ENCODE measurements at places on chromosomes 13 and 19. TPM values are rescaled to one million over a fixed set of nuclear protein-coding genes. Genes with fewer than 3 reads are reported as not detected.
A peak's percentile ranks its signal among the peaks of the same experiment; 100 is the strongest.

GRCh38 chr13:50359041-50359367 lies 343.8 kb downstream of the KCNRG start:
- no peak for DNase-seq

DNA sequence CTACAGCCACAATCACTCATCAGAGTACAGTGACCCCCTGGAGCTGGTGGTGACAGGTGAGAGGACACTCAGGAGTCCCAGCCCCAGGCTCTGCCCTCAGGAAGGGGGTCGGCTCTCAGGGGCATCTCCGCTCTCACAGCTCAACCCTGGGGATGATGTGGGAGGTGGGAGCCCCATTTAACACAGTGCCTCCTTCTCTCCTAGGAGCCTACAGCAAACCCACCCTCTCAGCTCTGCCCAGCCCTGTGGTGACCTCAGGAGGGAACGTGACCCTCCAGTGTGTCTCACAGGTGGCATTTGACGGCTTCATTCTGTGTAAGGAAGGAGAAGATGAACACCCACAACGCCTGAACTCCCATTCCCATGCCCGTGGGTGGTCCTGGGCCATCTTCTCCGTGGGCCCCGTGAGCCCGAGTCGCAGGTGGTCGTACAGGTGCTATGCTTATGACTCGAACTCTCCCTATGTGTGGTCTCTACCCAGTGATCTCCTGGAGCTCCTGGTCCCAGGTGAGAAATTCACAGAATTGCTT lies 1.0 kb downstream of the LILRA2 start:
- no peak for DNase-seq

- no peak for DNase-seq
Measured at GRCh38 chr19:17393914-17394313, at the start of gene CCDC194. Gene CCDC194 (minus strand): TSS chr19:17394196. CDS start chr19:17394158, 38 bp downstream.

GRCh38 chr13:111940892-111941291 lies 126.1 kb upstream of the SOX1 start:
- no peak for DNase-seq

Gene TPRX1
- not detected for total RNA-seq

- peak; percentile 98 for DNase-seq
Measured at GRCh38 chr19:2840794-2841791, at the start of gene ZNF555. Gene ZNF555 (plus strand): TSS chr19:2841475. CDS start chr19:2841573, 98 bp downstream.

- DNase-seq, result no peak
Measured at GRCh38 chr13:30745906-30746686, 10.8 kb downstream of the ALOX5AP start.

GRCh38 chr13:112067116-112067741 lies at the start of gene SOX1:
Gene SOX1 (plus strand): TSS chr13:112067149. CDS start chr13:112067659, 510 bp downstream.
- no peak for DNase-seq

- DNase-seq, result no peak
Measured at GRCh38 chr19:1567848-1568227, 287 bp downstream of the MEX3D start.

GRCh38 chr13:25981060-25981459 lies 70.8 kb downstream of the SHISA2 start:
- DNase-seq, result no peak

GRCh38 chr13:109787135-109787954 lies 962 bp upstream of the IRS2 start:
- peak; percentile 28 for DNase-seq

DNA sequence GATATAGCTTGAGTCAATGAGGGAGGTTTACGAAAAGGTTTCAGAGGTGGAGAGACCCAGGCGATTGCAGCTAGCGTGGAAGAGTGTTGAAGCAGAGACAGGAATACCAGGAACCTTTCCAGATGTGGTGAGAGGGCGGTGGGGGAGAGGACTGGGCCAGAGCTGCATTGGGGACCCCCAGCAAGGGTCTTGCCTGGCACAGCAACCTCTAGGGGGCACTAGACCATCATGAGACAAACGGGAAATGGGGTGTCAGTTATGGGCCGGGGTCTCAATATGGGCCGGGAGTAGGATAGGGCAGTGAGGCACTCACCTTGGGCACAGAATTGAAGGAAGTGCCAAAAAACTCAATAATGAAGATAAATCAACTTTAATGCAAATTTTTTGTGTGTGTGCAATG lies 2.1 kb upstream of the LRP3 start:
- DNase-seq, result no peak

GRCh38 chr19:14056069-14056666 lies 5.7 kb downstream of the PALM3 start:
- DNase-seq, result no peak

- no peak for DNase-seq
Measured at GRCh38 chr13:48562296-48563066, 29.6 kb upstream of the RCBTB2 start.

Gene ZNF534
- 0.12 TPM for total RNA-seq

Gene ACER1
- total RNA-seq, result not detected

DNA sequence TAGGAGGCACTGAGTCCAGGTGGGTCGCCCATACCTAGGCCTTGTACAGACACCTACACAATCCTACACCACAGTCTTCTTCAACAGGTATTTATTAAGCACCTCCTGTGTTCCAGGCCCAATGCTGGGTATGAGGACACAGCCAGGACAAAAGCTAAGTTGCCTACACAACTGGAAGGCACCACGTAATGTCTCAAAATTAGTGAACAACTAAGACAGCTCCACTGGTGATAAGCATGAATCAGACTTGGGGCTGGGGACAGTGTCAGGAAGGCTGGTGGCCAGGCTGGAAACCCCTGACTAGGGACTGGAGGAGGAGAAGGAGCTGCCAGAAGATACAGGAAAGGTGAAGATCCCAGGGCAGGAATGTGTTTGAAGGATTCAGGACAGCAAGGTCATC lies 2.4 kb downstream of the SMIM24 start:
- DNase-seq, result no peak

Gene ZNF575
- total RNA-seq, result 2.0 TPM

DNA sequence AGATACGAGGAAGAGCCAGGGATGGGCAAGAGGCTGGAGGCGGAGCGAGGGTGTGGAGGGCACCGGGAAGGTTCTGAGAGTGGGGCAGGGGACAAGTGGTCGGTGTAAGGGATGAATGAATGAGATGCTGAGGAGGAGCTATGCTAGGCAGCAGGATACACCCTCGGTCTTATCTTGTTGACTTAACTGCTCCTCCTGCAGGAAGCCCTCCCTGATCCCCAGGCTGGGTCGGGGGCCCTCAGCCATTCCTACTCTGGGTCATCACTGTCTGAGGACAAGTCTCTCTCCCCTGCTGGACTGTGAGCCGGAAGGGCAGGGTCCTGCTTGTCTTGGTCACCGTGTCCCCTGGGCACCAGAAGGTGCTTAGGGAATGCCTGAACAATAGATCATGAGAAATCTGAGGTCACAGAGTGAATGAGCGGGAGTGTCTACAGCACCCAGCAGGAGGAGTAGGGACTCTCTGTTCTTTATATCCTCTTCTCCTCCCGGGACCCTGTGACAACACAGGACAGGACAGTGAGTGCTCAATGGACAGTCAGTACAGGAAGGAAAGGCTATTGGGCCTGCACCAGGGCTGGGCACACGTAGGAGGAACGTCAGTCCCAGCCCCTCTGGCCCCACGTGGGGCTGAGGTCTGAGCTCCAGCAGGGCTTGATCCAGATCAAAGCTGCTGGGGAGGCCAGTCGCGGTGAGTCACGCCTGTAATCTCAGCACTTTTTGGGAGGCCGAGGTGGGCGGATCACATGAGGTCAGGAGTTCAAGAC lies 6.5 kb downstream of the NKPD1 start:
- DNase-seq, result no peak

Gene PKN1
- 176 TPM for total RNA-seq

Gene C13orf42
- total RNA-seq, result not detected

GRCh38 chr13:105151639-105152038 lies 1383.8 kb downstream of the EFNB2 start:
- DNase-seq, result no peak

DNA sequence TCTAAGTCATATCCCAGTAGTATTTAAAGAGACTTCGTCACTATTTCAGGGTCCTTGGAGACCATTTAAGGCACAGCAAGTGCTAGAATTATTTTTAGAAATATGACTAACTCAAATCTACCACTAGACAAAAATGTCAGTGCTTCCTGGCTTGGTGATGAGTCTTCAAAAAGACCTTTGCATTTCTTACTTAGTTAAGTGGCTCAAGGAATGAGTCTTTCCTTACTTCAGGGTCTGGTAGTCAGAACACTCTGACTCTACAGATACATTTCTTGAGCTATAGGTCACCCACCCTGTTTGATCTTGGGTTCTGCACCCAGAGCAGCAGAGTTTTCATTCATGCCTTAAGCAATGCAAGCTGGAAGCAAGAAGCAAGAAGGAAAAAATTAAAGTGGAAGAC lies 191.0 kb upstream of the HTR2A start:
- DNase-seq, result no peak

Gene FIZ1
- 14.0 TPM for total RNA-seq

Gene IZUMO2
- total RNA-seq, result not detected
